ENCODE measurements at places on chromosomes 4 and X.

DNA sequence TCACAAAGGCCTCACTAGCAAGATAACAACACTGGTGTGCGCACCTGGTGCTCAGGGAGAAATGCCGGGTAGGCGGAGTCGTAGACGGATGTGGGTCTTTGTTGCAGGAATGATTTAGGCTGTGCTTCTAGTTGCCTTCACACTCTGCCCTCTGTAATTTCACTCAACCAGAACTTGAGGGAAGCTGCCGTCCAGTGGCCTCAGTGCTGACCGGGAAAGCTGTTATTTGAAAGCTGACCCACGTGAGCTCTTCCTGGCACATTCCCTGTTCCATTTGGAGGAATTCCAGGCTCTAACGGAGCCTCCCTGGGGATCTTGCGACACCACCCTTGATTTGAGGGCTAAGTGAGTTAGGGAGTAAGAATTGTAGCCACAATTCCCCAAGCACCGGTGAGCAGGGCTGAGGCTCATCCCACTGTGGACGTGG, 15.9 kb downstream of the SH3TC1 start:
- no peak for DNase-seq

DNA sequence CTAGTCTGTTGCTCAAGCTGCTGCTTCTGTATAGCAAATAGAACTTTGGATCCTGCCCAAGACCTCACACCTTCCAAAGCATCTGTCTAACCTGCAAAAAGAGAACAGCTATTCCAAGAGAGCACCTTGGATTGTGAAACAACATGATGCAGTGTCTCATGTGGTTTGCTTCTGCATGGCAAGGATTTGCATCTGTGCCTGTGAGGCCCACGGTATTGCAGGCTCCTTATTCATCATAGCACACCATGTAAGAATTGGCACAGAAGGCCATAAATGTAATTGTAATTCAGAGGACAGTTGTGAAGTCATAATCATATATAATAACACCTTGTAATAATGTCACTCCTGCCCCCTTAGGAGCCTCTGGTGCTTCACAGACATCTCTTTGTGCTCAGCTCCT, 147.1 kb downstream of the ZNF674 start:
- no peak for DNase-seq

- no peak for DNase-seq
Measured at GRCh38 chrX:126718440-126718839, 101.1 kb upstream of the PRR32 start.

DNA sequence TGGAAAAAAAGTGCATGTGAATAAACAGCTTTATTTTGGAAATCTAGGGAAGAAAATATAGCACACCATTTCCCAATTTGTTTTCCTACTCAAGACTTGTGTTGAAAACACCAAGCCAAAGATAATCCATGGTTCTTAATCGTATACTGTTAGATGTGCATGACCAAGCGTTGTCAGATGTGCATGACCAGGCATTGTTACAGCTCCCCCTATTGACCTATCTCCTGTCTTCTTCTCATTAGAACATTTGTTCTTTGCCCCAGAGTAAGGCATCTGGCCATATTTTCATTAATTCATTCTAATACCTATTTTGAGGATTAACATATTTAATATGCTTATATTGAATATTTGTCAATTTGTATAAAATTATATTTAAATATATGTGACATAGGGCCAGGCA, 14.4 kb upstream of the VCX start:
- no peak for DNase-seq

GRCh38 chr4:107069049-107069448, 32.9 kb upstream of the DKK2 start:
- no peak for DNase-seq

DNA sequence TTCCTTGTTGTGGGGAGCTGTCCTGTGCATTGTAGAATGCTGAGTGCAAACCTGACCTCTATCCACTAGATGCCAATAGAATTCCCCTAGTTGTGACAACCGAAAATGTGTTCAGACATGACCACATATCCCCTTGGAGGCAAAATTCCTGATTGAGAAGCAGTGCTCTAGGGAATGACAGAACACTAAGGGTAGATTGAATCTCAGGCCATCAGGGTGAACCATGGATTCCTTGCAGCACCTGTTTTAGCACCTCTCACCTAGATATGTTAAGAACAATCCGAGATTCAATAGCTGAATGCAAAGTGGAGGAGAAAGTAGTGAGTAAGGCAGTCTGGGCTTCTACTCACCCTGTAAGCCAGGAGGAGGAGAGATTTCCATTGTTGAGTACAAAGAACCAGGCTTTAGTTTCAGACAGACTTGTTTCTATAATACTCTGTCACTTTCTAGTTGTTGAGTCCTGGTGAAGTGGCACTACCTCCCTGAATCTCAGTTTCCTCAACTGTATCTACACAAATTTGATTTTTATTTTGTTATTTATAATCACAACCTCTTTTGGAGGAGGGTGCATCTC, 111.0 kb upstream of the RAP2C start:
- DNase-seq, result no peak

DNA sequence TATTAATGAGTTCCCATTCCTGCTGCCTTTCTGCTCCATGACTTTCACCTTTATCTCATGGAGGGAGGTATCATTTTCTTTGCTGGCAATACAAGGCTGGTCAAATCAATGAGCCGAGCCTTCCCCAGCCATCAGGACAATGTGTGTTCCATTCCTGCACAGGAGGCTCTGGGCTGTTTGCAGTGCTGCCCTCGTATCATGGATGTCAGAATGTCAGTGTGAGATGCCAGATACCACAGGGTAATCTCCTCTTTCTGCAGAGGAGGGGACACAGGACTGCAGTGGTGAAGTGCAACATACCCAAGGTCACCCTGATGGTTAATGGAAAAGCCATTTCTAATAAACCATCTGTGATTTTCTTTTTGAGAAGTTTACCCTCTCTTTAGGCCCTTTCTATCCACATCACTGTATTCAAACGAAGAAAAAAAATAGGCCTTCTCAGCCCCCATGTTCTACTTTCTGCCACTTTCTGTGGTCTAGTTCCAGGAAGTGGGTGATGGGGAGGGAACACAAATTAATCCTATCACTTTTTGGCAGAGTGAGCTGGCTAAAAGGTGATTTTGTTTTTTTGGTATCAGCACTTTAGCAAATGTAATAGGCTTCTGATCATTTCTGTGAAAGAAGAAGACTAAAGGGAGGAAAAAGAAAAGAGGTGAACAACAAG, 490.2 kb upstream of the BOD1L1 start:
- DNase-seq, result no peak

DNA sequence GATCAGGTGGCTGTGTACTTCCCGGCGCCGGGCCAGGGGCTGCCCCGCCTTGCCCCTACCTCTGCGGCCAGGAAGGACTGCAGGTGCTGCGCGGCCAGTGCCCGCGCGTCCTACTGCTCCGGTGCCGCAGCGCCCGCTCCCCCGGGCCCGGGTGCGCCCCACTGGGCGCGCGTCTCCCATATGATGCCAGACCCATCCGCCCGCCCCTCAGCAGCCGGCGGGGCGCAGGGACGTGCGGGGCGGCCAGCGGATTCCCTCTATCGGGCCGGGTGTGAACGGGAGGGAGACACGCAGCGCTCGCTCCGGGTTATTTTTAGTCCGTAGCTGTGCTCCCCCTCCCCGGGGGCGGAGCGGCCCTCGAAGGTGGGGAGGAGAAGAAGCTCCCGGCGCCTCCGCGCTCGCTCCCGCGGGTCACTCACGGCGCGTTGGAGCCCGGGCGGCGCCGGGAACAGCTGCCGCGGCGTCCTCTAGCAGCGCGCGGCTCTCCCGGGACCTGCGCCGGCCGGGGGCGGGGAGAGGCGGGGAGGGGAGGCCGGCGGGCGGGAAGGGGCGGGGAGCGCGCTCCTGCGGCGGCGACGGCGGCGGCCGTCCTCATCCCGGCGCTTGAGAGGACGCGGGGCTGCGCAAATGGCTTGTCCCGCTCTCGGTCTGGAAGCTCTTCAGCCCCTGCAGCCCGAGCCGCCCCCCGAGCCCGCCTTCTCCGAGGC, 103.6 kb downstream of the UCHL1 start:
- peak; percentile 32 for DNase-seq

DNA sequence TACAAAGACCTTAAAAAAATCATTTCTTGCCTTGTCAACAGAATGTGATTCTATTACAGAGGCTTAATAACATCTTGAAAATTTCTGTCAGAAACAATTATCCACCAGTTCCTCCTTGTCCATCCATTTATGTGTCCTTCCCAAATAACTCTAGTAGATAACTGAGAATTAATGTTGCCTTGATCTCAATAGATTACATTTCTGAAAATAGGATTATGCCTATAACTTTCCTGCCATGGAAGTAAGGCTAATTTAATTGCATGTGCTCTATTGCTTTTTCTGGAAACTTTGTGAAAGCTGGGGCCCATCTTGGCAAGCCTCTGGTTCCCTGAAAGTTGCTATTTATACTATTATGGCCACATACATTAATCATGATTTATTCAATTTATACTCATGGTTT, 76.2 kb upstream of the UNC5C start:
- no peak for DNase-seq

DNA sequence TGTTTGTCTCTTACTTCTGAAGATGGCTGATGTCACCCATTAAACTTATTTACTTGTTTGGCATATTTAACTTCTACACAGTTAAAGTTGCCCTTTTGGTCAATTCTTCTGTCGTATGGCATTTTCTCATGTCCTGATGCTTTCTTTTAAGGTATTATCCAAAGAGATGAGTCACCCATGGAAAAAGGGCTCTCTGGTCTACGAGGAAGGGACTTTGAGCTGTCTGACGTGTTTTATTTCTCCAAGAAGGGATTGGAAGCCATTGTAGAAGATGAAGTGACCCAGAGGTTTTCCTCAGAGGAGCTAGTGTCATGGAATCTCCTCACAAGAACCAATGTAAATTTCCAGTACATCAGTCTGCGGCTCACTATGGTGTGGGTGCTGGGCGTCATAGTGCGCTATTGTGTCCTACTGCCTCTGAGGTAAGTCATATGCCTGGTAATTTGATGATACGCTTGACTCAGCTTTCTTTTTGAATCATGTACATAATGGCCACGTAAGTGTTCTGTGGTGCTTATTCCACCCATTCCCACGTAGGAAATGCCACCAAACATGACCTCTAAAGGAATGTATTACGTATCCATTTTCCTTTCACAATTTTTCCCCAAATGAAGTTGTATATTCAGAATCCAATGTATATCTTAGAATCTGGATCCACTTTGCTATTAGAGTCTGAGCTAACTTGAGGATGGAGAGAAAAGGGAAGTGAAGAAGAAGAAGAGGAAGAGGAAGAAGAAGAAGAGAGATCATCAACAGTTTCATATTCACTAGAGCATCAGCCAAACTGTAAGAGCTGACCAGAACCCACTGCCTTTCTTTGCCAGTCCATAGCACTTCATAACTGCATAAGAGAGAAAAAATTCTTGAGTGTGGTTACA, 45.7 kb downstream of the GPAT3 start:
- DNase-seq, result no peak

DNA sequence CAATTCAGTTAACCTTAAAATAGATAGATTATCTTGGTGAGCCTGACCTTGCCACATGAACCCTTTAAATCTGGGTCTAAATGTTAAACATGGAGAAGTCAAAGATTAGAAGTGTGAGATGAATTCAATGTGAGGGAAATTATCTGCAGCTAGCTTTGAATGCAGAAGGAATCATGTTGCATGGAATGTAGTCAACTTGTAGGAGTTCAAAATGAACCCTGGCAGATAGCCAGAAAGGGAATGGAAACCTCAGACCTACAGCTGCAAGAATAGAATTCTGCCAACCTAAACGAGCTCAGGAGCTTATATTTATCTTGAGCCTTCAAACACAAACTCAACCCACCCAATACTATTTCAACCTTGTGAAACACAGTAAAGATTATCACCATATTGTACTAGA, 632.5 kb downstream of the KCTD8 start:
- DNase-seq, result no peak

DNA sequence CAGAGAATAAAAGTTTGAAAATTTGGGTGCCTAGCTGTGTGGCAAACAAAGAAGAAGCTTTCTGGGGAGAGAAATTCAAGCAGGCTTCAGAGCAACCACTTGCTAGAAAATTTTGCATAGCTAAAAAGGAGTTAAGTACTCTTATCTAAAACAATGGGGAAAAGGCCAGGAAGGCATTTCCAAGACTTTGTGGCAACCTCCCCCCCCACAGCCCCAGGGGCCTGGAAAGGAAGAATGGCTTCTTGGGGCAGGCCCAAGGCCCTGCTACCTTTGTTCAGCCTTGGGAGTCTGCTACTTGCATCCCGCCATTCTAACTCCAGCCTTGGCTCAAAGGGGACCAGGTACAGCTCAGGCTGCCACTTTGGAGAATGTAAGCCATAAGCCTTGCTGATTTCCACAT, 102.2 kb downstream of the PTCHD1 start:
- DNase-seq, result no peak

DNA sequence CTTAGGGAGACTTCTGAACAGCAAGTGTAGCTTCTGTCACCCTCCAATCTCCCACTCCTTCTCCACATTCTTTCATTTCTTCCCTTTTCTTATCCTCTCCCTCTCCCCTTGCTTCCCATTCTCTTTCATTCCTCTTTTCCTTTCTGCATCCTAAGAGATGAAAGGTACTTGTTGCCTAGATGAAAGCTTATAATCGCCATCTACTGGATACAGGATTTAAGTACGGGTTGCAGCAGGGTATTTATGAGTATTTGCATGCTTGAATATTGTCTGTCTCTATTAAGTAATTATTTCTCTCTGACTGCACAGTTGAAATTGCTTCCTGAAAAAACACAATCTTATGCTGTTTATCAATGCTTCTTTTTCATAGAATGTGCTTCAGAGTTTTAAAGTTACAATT, 174.0 kb upstream of the TENT5D start:
- no peak for DNase-seq

DNA sequence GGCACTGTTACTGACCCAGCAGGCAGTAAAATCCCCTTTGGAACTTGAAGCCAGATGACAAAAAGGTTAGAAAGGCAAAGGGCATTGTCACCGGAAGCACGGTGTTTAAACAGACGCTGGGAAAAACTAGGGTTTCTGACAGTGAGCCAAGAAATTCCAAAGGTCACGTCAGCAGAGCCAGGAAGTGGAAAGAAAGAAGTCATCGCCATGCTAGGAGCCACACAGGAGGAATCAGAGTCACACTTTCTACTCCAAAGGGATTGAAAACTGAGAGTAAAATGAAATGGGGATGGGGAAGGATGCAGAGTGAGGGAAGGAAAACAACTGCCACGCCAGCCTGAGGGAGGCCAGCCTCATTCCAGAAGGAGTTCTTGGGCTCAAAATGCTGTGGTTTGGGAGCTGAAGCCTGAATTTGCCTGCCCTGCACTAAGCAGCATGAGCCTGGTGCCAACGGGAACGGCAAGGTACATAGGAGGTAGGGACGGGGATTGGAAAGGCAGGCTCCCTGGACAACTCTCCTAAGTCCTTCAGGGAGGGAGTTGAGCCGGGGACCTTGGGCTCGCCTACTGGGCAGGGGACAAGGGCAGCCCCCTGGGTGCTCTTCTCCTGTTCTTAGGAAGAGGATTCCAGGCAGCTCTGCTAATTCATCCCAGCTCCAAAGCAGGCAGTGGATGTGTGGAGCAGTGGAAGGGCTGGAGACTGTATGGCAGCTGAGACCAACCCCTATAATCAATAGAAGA, 66.8 kb downstream of the SOWAHB start:
- DNase-seq, result no peak

DNA sequence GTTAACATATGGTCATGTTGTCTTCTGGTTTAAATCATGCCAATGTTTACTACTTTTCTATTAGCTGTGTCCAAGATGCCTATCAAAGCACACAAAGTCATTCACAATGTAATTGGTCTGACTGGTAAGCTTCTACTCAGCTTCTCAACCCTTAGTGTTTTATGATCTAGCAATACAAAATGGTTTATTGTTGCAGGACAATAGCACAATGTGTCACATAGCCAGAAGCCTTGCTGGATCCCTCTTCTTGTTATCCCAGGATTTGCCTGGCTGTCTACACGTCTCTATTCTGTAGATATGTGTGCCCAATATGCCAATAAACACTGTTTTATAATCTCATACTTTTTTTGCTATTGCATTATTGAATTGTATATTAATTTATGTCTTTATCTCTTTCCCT, 1111.0 kb upstream of the AGA start:
- DNase-seq, result no peak
